A549 treated with GW870086 at 1 μM for 4 hours (cell line): ENCODE measurements at places on chromosomes 4 and X. TPM values are rescaled to one million over a fixed set of nuclear protein-coding genes. Genes with fewer than 3 reads are reported as not detected.

EOLA2 gene
- 53.2 to 62.2 TPM (median 58.4 TPM) in 5 replicates for total RNA-seq

GPRASP1 gene
- 0.19 to 0.45 TPM (median 0.22 TPM) in 5 replicates for total RNA-seq

BST1 gene
- 15.9 to 18.1 TPM (median 16.9 TPM) in 5 replicates for total RNA-seq

TCEAL7 gene
- not detected in 5 replicates for total RNA-seq

ENPP6 gene
- total RNA-seq = not detected in 5 replicates
